WTC11 (cell line): ENCODE measurements at places on chromosomes 11 and 22. TPM values are rescaled to one million over a fixed set of nuclear protein-coding genes. Genes with fewer than 3 reads are reported as not detected.

DNA sequence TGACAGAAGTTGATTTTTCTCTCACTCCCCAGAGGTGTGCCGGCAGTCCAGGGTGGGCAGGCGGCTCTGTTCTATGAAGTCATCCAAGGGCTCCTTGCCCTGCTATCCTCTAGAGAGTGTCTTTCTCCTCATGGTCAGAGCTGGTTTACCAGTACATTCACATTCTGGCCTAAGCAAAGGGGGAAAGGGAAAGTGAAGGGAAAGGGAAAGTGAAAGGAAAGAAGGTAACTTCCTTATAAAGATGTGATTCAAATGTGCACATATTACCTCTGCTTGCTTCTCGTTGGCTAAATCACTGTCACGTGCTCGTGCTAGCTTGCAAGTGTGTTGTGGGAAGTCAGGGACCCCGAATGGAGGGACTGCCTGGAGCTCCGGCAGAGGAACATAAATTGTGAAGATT is 2.9 kb upstream of the HTATIP2 start:
- no peak for DNase-seq

Gene MFRP
- total RNA-seq = not detected in 3 replicates

Gene RNF169
- total RNA-seq = 11.0 to 13.6 TPM (median 11.2 TPM) in 3 replicates

GRCh38 chr22:47073075-47073474 is 310.6 kb downstream of the TBC1D22A start:
- no peak for DNase-seq

Gene FGF19
- total RNA-seq = 17.6 to 19.3 TPM (median 18.6 TPM) in 3 replicates

DNA sequence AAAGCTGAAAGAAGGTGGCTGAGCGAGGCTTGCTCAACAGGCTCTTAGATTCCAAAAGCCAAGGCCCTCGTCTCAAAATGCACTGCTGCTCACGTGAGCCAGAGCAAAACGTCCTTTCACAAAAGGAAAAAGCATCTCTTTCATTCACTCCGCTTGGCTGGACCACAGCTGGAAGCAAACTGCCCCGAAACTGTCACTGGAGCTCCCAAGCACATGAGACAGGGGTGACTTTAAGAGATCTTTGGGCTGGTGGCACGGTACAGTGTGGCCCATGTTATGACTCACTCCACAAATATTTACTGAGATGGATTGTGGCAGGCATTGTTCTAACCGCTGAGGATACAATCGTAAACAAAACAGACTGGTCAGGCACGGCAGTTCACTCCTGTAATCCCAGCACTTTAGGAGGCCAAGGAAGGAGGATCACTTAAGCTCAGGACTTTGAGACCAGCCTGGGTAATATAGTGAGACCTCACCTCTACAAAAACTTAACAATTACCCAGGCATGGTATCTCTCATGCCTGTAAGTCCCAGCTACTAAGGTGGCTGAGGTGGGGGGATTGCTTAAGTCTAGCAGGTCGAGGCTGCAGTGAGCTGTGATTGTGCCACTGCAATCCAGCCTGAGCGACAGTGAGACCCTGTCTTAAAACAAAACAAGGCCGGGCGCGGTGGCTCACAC is 3.6 kb downstream of the PLA2G6 start:
- DNase-seq = no peak

Gene KCNJ1
- 0.07 to 0.24 TPM (median 0.16 TPM) in 3 replicates for total RNA-seq

DNA sequence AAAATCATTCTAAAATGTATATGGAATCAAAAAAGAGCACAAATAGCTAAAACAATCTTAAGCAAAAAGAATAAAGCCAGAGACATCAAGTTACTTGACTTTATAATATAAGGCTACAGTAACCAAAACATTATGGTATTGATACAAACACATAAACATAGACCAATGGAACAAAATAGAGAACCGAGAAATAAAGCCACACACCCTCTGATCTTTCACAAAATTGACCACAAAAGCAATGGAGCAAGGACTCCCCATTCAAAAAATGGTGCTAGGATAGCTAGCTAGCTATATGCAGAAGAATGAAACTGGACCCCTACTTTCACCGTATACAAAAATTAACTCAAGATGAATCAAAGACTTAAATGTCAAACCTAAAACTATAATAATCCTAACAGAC is 43.2 kb downstream of the GLYATL2 start:
- DNase-seq = no peak

DNA sequence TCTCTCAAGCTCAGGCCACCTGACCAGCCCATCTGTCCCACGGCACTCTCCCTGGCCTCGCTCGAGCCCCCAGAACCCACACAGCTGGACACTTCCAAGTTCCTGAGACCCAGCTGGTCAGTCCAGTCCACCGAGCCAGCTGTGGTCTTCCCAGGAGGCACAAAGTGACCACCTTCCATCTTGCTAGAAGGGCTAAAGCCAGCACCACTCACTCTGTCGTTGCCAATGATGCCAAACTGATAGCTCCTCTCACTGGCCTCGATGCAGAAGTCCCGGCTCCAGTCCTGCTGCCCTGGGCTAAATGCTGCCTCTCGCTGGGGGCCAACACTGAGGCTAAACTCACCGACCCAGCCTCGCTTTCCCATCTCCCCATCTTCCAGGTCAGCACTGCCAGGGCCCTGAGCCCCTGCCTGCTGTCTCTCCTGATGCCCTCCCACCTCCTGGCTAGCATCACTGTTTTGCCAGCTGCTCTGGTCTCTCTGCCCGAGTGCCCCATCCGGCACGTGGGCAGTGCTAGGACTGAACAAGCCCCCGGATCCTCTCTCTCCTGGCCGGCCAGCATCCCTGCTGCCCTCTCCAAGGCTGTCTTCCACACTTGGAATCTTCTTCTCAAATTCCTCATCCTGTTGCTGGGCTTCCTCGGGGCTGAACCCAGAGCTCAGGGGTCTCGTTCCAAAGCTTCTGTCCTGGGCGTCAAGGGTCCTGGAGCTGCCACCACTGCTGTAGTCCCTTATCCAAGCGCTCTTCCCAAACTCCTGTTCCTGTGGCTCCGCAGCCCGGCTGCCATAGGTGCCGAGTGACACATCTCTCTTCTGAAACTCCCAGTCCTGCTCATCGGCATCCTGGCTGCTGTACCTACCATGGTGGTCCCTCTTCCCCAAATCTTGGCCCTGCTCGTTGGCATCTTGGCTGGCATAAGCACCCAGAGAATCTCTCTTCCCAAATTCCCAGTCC is 15.4 kb downstream of the TNKS1BP1 start:
- no peak for DNase-seq

Gene ANKK1
- total RNA-seq = 0.09 to 0.15 TPM in 2 of 3 replicates, not detected in the other

DNA sequence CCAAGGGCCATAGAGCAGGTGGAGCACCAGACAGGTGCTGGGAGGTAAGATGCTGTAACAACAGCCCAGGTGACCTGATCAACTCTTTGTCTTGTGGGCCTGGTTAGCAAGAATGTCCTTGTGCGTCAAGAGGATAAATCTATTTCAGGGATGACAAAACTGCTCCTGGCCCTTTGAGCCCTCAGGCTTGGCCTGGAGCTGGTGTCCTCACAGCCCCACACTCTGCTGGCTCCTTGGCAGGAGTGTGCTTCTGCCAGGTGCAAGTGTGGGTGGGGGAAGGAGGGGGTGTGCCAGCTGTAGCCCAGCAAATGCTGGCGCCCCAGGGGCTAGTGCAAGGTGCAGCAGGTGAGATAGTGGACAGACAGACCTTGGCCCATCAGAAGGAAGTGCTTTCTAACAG is 19.5 kb downstream of the AMPD3 start:
- no peak for DNase-seq

GRCh38 chr11:127993788-127994187 is 593.6 kb downstream of the ETS1 start:
- peak; percentile 47 for DNase-seq

DNA sequence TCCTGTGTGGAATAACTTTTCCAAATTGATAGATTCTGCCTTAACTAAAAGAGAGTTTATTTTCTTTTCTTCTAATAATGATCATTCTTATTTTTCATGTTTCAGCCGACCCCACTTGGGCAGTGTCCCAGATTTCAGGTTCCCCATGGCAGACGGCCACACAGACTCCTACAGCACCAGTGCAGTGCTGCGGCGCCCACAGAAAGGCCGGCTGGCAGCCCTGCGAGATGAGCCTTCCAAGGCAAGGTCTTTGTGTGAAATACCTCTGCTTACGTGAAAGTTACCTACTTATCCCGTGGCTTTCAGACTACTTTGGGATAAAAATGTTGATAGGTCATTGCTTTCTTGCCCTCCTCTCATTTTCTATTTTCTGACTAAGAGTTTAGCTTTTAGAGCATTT is 59.3 kb upstream of the CTTN start:
- DNase-seq = no peak

- DNase-seq = no peak
Measured at GRCh38 chr11:61134801-61135257, 26.4 kb downstream of the VPS37C start.
